ENCODE measurements at places on chromosomes 3 and 15. TPM values are rescaled to one million over a fixed set of nuclear protein-coding genes. Genes with fewer than 3 reads are reported as not detected.

- no peak for DNase-seq
Observed at GRCh38 chr3:64260431-64260830, 35.2 kb upstream of the PRICKLE2 start.

- DNase-seq = peak; percentile 21
Observed at GRCh38 chr3:119240101-119240590, 532 bp downstream of the B4GALT4 start.

The ANKRD34C gene
- not detected for total RNA-seq

The DYNLT2B gene
- 3.2 TPM for total RNA-seq
